ENCODE measurements at places on chromosomes 12 and 14. TPM values are rescaled to one million over a fixed set of nuclear protein-coding genes. Genes with fewer than 3 reads are reported as not detected.
A peak's percentile ranks its signal among the peaks of the same experiment; 100 is the strongest.

- no peaks in the 10 kb centered on the region for H3K27me3 ChIP-seq
- peak; percentile 93 for DNase-seq
- peak overlapping the region; percentile 89 for H3K27ac ChIP-seq
- no peaks in the 10 kb centered on the region for H3K36me3 ChIP-seq
- H3K4me1 ChIP-seq: peaks cover 38% of the 10 kb centered on the region
Measured at GRCh38 chr12:31324845-31325523, 966 bp downstream of the SINHCAF start.

GRCh38 chr12:9404469-9405260 is 196.5 kb upstream of the PZP start:
- no peaks in the 10 kb centered on the region for H3K36me3 ChIP-seq
- H3K4me1 ChIP-seq: no peaks in the 10 kb centered on the region
- no peaks in the 10 kb centered on the region for H3K27me3 ChIP-seq
- no peak overlapping the region for H3K4me3 ChIP-seq
- DNase-seq: peak; percentile 80

DNA sequence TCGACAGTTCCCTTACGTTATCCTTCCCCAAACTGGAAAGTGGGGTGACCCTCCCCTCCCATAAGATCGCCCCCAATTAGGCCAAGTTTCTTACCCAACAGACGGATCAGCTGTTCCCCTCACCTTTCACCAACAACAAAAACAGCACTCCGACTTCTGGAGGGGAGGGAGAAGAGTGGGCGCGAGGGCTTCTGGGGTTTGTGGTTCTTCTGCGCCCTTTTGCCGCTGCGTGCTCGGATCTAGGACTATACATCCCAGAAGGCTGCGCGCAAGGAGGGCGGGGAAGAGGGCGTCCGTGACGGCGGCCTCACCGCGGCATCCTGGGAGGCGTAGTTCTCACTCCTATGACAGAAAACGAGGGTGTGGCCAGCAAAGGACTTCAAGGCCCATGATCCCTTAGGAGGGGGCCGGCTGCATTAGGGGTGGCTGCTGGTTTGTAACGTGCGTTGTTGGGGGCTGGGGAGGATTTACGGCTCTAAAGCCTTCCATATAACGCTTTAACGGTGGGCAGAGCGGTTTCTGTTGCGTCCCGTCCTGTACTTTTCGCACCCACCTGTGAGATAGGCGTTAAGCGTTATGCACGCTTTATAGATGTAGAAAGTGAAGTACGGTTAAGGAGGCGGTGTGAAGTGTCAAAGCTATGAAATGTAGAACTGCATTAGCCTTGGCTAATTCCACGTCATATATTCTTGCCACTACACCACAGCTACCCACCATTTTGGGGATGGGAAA is at the start of gene CALCOCO1:
Gene CALCOCO1 (minus strand): TSS at position 143 of the 732 bp plus-strand sequence. CDS start 2,210 bp downstream, outside the sequence.
- H3K27ac ChIP-seq: peak within 1 kb of the TSS; percentile 75
- DNase-seq: peak; percentile 99
- peaks cover 29% of the 10 kb centered on the region for H3K4me1 ChIP-seq
- H3K27me3 ChIP-seq: no peaks in the 10 kb centered on the region
- peaks cover 17% of the 10 kb centered on the region for H3K36me3 ChIP-seq

DNA sequence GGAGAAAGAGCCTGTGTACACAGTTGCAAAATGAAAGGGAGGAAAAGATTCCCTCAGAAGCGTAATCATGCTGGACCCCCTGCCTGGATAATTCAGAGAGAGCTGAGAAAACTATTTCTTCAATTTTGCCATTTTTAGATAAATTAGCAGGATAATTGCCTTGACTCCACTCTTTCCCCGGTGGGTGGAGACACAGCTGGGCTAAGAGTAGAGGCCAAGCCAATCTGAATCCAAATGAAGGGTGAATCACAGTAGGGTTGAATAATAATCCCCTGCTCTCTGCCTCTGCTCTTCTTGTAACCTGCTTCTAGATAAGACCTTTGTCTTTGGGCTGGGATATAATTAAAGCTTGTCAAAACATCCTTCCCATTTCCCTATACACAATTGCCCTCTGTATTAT is 150.1 kb downstream of the CAPZA3 start:
- H3K4me3 ChIP-seq: no peak overlapping the region
- no peaks in the 10 kb centered on the region for H3K27me3 ChIP-seq
- peaks cover 22% of the 10 kb centered on the region for H3K4me1 ChIP-seq

- no peak for DNase-seq
- no peak overlapping the region for H3K4me3 ChIP-seq
- H3K4me1 ChIP-seq: no peaks in the 10 kb centered on the region
- H3K36me3 ChIP-seq: no peaks in the 10 kb centered on the region
- H3K27me3 ChIP-seq: no peaks in the 10 kb centered on the region
- H3K27ac ChIP-seq: no peak overlapping the region
Measured at GRCh38 chr12:68013181-68013580, 23.9 kb downstream of the IFNG-AS1 start.

DNA sequence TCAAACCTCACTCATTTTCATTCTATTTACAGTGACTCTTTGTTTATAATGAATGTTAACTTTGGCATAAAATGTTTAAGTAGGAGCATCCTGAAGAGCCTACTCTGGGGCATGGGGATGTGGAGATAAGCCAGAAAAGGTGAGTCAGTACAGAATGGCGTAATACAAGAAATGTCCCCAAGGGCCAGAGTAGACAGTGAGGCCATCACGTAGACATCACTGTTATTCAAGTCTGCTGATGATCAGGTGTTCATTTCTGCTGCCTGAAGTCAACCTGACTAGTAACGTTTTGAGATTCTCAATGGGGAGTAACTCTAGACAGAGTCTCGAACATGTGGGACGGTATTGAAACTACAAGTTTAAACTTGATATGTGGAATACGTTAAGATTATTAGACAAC is 47.6 kb upstream of the PKP2 start:
- no peaks in the 10 kb centered on the region for H3K36me3 ChIP-seq
- H3K27me3 ChIP-seq: no peaks in the 10 kb centered on the region
- no peak overlapping the region for H3K4me3 ChIP-seq
- H3K4me1 ChIP-seq: no peaks in the 10 kb centered on the region
- no peak overlapping the region for H3K27ac ChIP-seq

DNA sequence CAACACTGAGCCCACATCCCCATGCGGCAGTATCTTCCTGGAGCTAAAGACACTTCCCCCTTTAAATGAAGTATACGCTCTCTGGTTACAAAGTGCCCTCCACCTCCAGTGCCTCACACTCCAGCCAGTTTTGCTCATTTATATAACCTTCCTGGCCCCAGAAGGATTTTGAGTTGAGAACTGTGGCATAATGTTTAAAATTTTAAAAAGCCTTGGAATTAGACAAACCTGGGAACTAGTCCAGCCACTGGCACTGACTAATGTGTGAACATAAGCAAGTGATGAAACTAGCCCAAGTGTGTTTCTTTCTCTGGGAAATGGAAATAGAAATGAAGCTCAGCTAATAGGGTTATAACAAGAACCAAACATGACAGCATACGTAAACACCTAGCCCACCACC is 723.7 kb upstream of the USP15 start:
- H3K36me3 ChIP-seq: no peaks in the 10 kb centered on the region
- H3K4me1 ChIP-seq: peaks cover 13% of the 10 kb centered on the region
- no peak overlapping the region for H3K4me3 ChIP-seq
- H3K27me3 ChIP-seq: no peaks in the 10 kb centered on the region

DNA sequence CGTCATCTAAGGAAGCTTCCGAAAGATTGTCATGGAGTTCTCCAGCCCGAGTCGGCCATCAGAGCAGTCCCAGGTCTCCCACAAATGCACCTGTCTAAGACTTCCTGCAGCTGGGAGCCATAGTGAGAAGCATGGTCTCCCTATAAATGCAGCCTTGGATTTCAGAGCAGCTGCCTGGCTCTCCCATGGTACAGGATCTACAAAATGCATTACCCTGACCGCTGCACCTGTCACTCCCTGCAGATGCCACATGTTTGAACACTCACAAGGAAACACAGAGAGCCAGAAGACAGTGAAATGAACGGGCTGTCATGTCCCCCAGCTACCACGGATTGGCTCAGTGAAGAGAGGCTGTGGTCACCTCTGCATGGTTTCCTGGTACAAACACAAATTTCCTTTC is 702.7 kb downstream of the MED13L start:
- H3K27ac ChIP-seq: no peak overlapping the region
- no peak overlapping the region for H3K4me3 ChIP-seq
- no peaks in the 10 kb centered on the region for H3K36me3 ChIP-seq
- no peaks in the 10 kb centered on the region for H3K27me3 ChIP-seq
- H3K4me1 ChIP-seq: no peaks in the 10 kb centered on the region
- no peak for DNase-seq

DNA sequence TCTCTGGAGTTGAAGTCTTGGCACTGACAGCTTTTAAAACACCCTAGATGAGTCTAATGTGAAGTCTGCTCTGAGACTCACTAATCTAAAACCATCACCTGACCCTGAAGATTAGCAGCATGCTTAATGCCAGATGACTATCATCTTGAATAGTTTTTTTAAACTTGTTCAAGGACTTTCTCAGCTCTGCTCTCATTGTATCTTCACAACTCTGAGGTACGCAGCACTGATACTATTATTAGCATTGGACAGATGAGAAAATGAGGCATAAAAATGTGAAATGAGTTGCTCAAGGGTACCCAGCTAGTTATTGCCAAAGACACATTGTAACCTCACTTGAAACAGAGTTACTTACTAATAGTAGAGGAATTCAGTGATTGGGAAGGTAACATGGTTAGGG is 4.8 kb downstream of the SLC38A1 start:
- H3K4me1 ChIP-seq: peaks cover 89% of the 10 kb centered on the region
- peak overlapping the region; percentile 94 for H3K27ac ChIP-seq
- no peak overlapping the region for H3K4me3 ChIP-seq
- no peak for DNase-seq

DNA sequence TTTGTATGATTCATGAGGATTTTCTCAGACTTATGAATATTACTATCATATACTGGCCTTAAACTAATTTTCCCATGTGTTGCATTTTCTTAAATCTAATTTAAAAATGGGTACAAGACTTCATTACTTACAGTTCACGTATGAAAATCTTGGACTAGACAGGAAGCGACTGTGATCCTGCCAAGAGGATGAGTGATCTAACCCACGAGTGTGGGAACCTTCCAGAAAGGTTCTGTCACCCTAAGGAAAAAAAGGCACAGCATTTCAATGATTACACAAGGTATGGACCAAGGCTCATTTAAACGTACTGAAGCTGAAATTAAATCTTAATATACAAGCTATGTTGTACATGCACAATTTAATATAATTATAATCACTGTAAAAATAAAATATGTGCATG is 293.5 kb upstream of the DIO2 start:
- H3K36me3 ChIP-seq: no peaks in the 10 kb centered on the region
- no peak overlapping the region for H3K27ac ChIP-seq
- DNase-seq: no peak
- no peaks in the 10 kb centered on the region for H3K27me3 ChIP-seq
- no peak overlapping the region for H3K4me3 ChIP-seq

DNA sequence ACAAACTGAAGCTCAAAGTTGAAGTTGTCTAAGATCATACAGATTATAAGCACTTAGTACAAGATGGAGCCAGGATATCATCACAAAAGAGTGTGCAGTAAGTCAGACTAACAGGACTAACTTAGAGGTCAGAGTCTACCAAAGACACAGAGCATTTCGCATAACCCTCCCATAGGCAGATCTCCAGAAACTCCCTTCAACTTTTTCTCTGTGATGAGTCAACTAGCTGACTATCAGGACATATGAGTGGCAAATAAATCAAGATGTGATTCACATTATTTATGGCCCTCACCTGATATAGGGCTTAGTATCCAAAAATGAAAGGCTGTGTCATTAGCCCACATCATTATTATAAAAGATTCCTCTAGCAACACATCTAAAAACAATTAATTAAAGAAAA is 484.6 kb downstream of the GALC start:
- H3K27me3 ChIP-seq: no peaks in the 10 kb centered on the region
- no peak overlapping the region for H3K27ac ChIP-seq
- no peak overlapping the region for H3K4me3 ChIP-seq

GRCh38 chr14:24235804-24236688 is 3.3 kb downstream of the GMPR2 start:
- H3K27me3 ChIP-seq: no peaks in the 10 kb centered on the region
- peaks cover 55% of the 10 kb centered on the region for H3K4me1 ChIP-seq
- no peak for DNase-seq
- no peak overlapping the region for H3K4me3 ChIP-seq
- H3K36me3 ChIP-seq: peaks cover 51% of the 10 kb centered on the region

KRT72 gene
- total RNA-seq: not detected

SIX6 gene
- total RNA-seq: not detected

PLXNC1 gene
- total RNA-seq: 7.9 TPM

SYCP3 gene
- not detected for total RNA-seq

CLMN gene
- 8.7 TPM for total RNA-seq

PMCH gene
- total RNA-seq: not detected

PRIM1 gene
- total RNA-seq: 3.3 TPM

LMNTD1 gene
- 1.8 TPM for total RNA-seq

LRTM2 gene
- total RNA-seq: not detected

ANKRD9 gene
- total RNA-seq: 45.6 TPM

PLEKHG7 gene
- total RNA-seq: not detected
